Stimulated activated CD4-positive, alpha-beta T cell treated with anti-CD3 and anti-CD28 coated beads, TNF-alpha, amount 100 ng/mL, for 48 hours (primary cell): ENCODE measurements at places on chromosomes 7 and 10.

GRCh38 chr7:100532165-100533022 is 6.6 kb upstream of the AGFG2 start:
- no peak for DNase-seq

- no peak for DNase-seq
Measured at GRCh38 chr7:90239050-90239449, 5.9 kb upstream of the CFAP69 start.

DNA sequence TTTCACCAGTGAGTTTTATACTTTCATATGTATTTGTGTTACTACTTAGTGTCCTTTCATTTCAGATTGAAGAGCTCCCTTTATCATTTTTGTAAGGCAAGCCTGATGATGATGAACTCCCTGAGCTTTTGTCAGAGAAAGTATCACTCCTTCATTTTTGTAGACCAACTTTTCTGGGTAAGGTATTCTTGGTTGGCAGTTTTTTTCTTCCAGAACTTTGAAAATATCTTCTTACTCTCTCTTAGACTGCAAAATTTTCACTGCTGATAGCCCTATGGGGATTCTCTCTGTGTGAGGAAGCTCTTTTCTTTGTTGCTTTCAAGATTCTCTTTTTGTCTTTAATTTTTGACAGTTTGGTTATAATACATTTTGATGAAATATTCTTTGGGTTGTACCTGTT is 35.7 kb downstream of the CCDC7 start:
- DNase-seq: no peak

GRCh38 chr10:98456686-98457482 is 10.1 kb upstream of the HPS1 start:
- no peak for DNase-seq

DNA sequence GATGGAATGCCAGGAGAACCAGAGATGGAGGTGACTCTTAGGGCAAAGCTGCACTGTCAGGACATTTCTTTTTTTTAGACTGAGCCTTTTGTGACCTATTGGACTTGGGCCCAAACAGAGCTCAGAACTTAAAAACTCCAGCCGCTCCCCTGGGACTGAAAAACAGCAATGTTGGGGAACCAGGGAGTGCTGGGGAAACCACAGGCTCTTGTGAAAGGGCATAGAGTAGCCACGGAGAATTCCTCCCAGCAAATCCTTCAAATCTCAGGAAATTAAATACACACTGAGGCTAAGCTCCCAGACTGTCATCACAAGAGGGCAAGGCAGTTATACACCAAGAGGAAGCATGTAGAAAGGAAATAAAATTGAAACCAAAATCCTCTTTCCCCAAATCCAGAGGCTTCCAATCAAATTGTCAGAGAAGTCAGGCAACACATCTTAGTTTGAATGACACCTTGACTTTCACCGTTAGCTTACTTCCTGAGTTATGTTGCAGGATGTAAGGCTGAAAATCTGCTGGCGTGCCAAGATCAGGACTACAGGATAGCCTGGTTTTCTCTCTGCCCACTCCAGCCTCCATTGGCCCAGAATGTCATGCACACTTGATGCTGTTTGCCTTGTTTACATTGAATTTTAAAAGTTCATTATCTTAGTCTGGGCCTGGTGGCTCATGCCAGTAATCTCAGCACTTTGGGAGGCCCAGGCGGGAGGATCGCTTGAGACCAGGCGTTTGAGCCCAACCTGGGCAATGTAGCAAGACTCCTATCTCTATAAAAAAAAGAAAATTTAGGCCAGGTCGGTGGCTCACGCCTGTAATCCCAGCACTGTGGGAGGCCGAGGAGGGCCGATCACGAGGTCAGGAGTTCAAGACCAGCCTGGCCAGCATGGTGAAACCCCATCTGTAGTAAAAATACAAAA is 2.6 kb upstream of the RFC2 start:
- no peak for DNase-seq

GRCh38 chr10:86079088-86079487 is 287.5 kb downstream of the GRID1 start:
- no peak for DNase-seq

DNA sequence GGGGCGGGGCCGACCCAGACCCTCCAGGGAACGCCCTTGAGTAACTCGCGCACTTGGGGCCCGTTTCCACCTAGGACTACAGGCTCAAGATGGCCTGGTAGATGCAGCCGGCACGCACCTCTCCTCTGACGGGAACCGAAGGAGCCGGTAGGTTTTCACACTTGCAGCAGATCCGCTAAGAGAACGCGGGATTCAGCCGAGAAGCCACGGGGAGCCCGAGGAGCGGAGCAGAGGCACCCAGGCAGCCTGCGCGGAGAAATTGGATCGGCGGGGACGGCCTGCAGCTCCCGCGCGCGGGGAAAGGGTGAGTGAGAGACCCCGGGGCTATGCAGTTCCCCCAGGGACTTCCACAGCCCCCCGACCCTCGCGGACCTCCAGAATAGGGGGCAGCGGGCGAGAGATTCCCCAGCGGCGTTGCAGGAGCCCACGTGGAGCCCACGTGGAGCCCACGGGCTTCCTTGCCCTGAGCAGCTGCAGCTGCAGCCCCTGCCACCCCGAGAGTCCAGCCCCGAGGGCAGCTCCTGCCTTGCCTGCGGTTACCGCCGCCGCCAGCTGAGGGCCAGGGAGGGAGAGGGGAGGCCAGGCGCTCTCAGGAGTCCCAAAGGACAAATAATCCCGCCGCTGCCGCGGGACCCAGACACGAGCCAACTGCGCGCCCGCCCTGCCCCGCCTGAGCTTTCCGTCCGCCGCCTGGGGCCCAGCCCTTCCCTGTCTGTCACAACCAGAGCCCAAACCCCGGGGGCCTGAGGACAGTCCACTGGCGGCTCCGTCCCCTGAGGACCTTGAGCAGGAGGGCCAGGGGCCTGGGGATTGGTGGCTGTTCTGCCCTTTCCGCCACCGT is 13.1 kb downstream of the IFT22 start:
- peak; percentile 38 for DNase-seq

GRCh38 chr10:6537770-6538169 is 42.3 kb downstream of the PRKCQ start:
- DNase-seq: no peak

DNA sequence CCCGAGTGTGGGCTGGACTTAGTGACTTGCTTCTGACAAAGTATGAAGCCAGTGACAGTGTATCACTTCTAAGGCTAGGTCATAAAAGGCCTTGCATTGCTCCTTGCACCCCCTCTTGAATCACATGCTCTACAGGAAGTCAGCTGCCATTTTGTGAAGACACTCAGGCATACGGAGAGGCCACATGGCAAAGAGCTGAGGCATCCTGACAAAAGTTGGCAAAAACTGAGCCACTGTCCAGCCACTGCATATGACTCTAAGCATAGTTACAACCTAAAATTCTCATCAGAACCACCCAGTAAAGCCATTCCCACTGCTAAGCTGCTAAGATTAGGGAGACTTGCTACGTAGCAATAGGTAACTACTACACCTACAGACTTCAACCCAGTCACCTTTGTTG is 18.6 kb downstream of the COBL start:
- DNase-seq: no peak

DNA sequence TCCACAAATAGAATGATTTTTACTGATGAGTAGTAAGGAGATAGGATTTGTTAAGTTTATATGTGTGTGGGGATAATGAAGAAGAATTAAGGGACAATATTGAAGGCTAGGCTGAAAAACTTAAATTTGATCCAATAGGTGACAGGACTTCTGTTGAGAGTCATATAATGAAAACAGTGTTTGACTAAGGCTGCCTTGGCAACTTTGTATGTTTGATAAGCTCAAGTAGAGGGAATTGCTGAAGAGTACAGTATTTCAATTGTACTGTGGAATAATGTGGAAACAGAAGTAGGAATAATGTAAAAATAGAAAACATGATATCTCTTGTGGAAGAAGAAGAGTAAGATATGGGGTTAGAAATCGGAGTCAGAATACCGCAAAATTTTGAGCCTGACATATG is 10.5 kb downstream of the R3HCC1L start:
- DNase-seq: no peak

- no peak for DNase-seq
Measured at GRCh38 chr7:130662426-130662825, 6.1 kb downstream of the COPG2 start.

DNA sequence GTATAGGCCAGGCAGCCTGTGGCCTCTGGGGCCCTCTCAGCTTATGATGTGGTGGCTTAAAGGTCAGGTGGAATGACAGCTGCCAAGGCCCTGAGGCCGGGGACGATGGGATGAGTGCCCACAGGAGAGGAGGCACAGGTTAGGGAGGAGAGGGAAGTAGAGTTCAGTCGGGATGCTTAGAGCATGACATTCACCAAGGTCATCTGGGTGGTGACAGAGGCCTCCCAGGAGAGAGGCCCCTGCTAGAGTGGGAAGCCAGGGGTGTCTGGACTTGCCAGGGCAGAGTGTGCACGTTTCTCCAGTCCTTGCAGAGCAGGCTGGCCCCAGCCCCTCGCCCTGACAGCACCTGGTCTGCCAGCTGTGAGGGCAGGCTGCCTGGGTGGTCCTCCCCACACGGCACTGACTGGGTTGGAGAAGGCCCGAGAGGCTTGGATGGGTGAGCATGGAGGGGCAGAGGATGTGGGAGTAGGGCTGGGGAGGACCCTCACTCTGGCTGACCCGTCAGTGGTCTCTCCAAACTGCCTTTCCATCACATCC is 1.5 kb downstream of the CALHM1 start:
- DNase-seq: no peak

GRCh38 chr7:133391206-133391605 is 138.3 kb downstream of the EXOC4 start:
- no peak for DNase-seq

- no peak for DNase-seq
Measured at GRCh38 chr7:151744656-151745638, 132.0 kb downstream of the PRKAG2 start.

DNA sequence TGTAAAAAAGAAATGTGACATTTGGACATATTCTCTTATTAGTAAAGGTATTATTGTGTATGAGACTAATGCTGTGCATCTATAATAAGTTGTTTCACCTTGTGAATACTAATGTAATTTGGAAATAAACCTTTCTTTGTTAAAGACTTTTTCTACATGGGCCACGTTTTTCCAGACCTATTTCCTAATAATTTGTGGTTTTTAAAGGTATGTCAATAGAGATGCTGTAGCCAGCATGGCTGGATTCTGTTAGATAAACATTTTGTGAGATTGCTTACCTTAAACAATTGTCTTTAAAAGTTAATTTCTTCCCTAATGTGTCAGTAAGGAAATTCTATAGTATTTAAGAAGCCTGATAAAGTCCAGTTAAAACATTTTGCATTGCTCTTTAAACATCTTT is 56.0 kb downstream of the KAT6B start:
- no peak for DNase-seq

- DNase-seq: no peak
Measured at GRCh38 chr10:4648999-4649398, 177.0 kb upstream of the AKR1E2 start.

DNA sequence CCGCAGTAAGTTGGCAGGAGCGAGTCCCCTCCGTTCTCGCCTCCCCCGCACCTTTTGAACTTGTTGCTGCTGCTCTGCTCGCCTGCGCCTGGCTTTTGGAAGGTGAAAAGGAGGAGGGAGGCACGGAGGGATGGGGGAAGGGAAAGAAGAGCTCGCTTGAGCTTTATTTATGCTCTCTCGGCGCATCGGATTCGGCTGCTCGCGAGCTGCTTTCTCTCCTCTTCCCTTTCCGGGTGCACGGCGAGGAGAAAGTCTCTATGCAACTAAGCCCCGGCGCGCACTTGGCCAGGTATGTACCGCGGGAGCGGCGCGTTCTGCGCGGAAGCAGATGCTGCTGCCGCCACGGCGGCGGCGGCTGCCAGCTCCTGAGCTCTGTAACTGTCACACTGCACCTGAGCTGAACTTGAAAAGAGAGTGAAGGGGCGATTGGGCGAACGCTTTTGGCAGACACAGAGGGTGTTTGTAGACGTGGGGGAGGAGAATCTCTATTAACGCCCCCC is 551 bp downstream of the KCND2 start:
- DNase-seq: no peak

GRCh38 chr10:120204877-120205276 is 252.2 kb upstream of the PLPP4 start:
- DNase-seq: no peak

GRCh38 chr10:133441780-133442179 is 12.0 kb upstream of the SCART1 start:
- DNase-seq: no peak
